ENCODE measurements at places on chromosomes 16 and 17.

DNA sequence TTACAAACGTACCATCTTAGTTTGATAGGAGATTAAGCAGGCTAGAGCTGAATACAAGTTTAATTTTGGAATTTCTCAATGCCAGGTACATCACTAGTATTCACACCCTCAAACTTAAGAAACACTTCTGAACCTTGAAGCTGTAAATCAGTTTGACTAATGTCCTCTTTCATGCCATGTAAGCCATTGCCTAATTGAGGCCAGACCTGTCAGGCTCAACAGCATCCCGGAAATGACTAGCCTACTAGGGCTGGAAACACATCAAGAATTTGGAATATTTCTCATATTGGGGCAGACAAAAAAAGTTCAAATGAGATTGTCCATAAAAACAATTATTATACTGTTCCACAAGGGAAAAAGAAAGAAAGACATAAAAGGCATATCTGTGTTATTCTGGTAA, 1.7 kb downstream of the USP32 start:
- DNase-seq = no peak

DNA sequence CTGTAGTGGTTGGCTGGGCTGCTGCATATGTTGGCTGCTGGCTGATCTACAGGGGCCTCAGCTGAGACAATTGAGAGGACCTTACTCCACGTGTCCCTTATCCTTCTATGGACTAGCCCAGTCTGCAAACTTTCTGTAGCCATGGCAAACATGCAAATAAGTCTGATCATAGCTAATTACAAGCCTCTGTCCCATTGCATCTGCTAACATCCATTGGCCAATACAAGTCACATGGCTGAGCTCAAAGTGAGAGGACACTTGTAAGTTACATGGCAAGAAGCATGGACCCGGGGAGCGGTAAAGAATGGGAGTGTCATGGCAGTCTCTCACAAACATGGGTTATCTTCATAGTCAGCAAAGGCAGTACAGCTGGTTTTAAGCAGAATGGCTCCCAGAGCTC, 11.6 kb upstream of the IL4R start:
- no peak for DNase-seq

DNA sequence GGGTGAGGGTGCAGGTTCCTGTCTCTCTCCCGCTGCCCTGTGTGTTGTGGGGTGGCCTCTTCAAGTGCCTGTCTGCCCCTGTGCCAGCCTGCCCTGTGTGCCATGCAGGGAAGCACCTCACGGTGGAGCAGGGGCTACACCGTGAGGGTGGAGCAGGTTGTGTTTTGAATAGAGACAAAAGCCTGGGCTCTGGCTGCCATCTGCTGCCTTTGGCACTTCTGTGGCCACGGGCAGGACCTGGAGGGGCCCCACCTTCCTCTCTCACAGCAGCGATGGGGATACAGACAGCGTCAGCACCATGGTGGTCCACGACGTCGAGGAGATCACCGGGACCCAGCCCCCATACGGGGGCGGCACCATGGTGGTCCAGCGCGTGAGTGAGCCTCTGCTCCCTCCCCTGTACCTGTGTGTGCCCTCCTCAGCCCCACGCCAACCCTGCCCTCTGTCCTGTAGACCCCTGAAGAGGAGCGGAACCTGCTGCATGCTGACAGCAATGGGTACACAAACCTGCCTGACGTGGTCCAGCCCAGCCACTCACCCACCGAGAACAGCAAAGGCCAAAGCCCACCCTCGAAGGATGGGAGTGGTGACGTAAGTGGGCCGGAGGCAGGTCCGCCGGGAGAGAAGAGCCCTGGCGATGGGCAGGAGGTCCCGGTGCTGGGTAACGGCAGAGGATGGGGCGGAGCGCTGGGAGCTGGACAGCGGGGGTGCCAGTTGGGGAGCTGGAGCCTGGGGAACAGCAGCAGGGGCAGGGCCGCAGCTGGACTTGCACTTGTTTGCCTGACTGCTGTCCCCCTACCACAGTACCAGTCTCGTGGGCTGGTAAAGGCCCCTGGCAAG, 5.4 kb upstream of the C17orf107 start:
- DNase-seq = no peak

- no peak for DNase-seq
Observed at GRCh38 chr17:14903854-14904253, 361.3 kb downstream of the PMP22 start.

- DNase-seq = no peak
Observed at GRCh38 chr16:88773812-88774291, 11.2 kb downstream of the PIEZO1 start.

- DNase-seq = no peak
Observed at GRCh38 chr17:60158751-60159478, 9.1 kb downstream of the CA4 start.

DNA sequence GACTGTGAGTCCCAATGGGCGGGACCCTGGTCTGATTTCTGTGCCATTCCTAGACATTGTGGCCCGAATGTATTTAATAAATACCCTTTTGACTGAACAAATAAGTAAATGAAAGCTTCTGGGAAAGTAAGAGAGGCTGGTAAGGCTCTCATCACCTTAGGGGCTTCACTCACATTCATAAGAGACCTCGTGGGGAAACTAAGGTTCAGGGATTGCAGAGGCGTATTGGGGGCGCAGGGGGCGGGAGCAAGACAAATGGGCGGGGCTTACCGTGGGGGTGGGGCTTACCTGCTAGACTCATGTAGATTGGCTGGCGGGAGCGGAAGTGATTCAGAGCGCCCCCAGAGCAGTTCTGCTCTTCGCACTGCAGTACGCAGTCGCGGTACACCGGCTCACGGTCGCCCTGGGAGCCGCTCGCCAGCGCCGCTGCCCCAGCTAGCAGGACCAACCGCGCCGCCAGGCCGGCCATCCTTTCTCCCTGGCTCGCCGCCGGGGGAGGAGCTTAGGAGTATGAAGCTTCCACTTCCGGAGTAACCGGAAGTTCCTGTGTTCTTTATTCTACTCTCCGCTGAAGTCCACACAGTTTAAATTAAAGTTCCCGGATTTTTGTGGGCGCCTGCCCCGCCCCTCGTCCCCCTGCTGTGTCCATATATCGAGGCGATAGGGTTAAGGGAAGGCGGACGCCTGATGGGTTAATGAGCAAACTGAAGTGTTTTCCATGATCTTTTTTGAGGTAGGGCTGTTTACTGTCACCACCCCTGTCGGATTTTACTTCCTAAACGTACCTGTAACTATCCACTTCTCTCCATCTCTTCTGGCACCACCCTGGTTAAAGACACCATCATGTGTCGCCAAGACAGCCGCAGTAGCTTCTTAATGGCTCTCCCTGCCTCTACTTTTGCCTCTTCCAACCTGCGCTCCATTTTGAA, at the start of gene PGAP3:
PGAP3 (minus strand) TSS at position 512 of the 929 bp plus-strand sequence; CDS start at position 469, 43 bp downstream.
- peak; percentile 71 for DNase-seq

DNA sequence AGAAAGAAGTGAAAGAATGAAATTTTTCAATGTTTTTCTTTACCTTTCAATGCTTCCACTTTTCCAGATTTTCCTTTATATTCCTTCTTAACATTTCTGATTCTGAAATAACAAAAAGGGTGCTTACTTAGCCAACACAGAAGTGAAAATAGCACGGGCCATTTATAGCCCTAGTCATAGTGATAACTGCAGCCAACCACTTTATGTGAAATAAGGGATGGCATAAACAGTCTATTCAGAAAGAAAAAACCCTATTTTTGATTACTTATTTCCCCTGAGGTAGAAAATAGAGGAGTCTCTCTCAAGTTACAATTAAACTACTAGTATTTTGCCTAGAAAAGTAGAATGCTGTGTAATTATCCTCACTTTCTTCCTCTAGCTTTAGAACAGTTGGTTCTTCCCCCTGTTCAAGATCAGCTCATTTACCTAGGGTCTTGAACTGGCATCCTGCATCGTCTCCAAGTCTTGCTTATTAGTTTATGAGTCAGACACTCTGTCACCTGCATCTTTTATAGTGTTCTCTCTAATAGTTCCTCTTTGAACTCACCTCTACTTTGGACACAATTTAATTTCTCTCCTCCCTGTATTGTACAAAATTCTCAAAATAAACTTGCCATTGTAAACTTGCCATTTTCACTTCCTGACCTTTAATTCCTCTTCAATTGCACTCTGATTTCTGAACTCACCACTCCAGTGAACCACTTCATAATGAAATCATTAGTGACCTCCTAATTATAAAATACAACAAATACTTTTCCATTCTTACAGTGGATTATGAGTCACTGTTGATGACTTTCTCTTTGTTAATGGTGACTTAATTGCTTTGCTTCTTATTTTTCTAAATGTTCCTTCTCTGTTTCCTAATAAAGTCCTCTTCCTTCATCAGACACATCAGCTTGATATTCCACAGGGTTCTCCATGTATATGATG, 23.6 kb downstream of the ABCA6 start:
- DNase-seq = no peak

DNA sequence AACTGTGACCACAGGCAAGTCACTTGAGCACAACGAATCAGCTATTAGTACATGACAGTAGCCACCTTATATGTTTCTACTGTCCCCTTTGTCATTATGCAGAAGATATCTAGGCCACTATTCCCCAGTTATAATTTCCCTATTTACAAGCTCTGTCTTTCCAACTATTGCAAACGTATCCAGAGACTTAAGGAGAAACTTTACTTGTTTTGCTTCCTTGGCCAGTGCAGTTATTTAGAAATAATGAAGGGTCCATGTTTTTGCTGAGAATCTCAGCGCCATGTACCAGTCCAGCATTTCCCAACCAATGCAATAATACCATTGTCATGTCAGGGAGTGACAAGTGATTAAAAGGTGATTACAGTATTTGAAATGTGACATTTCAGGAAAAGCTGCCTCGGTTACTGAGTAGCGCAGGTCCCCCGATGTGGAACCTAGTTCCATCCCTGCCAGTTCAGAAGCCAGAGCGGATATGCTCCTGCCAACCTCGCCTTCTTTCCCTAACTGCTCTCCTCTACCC, 743 bp downstream of the ZNF624 start:
- DNase-seq = no peak

GRCh38 chr16:9484881-9485280, 393.4 kb downstream of the HAPSTR1 start:
- no peak for DNase-seq

DNA sequence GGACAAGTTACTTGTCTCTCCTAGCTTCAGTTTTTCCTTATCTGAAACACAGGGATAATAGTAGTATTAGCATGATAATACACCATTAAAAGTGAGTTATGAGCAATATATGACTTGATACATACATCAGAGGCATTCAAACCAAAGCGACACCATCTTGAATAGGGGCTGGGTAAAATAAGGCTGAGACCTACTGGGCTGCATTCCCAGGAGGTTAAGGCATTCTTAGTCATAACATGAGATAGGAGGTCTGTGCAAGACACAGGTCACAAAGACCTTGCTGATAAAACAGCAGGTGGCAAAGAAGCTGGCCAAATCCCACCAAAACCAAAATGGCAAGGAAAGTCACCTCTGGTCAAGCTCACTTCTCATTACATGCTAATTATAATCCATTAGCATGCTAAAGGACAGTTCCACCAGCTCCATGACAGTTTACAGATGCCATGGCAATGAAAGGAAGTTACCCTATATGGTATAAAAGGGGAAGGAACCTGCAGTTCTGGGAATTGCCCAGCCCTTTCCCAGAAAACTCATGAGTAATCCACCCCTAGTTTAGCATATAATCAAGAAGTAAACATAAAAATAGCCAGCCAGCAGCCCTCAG, 37.2 kb upstream of the HS3ST3A1 start:
- no peak for DNase-seq

DNA sequence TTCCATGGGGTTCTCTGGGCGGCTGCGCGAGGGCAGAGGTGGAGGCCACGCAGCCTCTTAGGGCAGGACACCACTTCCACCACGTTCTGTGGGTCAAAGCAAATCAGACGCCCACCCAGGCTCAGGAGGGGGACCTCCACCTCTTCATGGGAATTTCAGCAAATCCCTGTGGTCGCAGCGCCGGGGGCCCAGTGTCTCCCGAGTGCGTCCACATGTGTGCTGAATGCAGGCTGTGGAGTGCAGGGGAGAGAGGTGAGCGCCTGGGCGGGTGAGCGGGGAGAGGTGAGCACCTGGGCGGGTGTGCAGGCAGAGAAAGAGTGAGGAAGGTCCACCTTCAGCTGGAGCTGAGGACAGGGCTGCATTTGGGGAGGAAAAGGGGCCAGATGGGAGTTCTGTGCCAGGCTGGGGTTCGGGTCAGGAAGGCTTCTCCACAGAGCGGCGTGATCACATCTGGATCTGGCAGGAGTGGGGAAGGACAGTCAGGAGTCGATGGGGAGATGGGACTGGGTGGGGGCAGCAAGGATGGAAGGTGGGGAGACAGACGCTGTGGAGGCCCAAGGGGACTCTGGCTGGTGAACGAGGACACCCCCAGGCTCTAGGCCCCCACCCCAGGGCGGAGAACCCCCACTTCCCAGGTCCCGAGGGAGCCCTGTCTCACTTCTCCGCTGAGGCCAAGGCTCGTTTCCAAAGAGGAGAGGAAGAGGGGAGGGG, 36.8 kb upstream of the CBFA2T3 start:
- no peak for DNase-seq

GRCh38 chr17:43003542-43004172, 2.9 kb upstream of the IFI35 start:
- DNase-seq = no peak

GRCh38 chr17:82817947-82818346, 21.9 kb downstream of the ZNF750 start:
- DNase-seq = no peak

- peak; percentile 86 for DNase-seq
Observed at GRCh38 chr17:18363101-18364049, at the start of gene SHMT1. SHMT1 (minus strand) TSS chr17:18363550; CDS start chr17:18355981, 7,569 bp downstream.

DNA sequence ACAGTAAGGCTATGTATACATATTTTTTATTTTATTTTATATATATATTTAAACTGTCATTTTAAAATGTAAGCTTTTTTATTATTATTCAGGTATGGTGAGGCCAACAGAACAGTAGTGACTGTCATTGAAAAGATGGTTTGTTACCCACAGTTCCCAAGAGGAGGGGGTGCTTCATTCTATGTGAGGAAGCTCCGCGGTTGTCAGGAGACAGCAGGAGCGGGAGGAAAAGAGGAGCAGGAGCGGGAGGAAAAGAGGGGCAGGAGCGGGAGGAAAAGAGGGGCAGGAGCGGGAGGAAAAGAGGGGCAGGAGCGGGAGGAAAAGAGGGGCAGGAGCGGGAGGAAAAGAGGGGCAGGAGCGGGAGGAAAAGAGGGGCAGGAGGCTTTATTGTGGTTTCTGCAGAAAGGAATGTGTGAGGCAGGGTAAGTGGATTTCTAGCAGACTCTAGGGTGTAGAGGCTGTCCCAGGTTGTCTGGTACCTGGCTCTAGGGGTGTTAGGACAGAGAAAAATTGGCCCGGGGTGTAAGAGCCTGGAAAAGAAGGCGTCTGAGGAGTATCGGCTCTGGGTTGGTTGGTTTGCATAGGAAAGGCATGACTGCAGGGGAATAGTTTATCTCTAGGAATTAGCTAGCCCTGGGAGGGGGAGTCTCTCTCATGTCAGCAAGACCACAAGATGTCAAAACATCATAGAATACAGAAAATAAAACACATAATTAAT, 64.0 kb downstream of the GP2 start:
- no peak for DNase-seq

Measured in T-helper 9 cell (primary cell).